ENCODE measurements at places on chromosomes 5 and 9. TPM values are rescaled to one million over a fixed set of nuclear protein-coding genes. Genes with fewer than 3 reads are reported as not detected.

The MFAP3 gene
- 65.2 TPM for total RNA-seq

The PHF2 gene
- total RNA-seq, result 13.4 TPM

The IL11RA gene
- total RNA-seq, result 8.2 TPM

The SPATA31A3 gene
- not detected for total RNA-seq

The KCNN2 gene
- 0.50 TPM for total RNA-seq

DNA sequence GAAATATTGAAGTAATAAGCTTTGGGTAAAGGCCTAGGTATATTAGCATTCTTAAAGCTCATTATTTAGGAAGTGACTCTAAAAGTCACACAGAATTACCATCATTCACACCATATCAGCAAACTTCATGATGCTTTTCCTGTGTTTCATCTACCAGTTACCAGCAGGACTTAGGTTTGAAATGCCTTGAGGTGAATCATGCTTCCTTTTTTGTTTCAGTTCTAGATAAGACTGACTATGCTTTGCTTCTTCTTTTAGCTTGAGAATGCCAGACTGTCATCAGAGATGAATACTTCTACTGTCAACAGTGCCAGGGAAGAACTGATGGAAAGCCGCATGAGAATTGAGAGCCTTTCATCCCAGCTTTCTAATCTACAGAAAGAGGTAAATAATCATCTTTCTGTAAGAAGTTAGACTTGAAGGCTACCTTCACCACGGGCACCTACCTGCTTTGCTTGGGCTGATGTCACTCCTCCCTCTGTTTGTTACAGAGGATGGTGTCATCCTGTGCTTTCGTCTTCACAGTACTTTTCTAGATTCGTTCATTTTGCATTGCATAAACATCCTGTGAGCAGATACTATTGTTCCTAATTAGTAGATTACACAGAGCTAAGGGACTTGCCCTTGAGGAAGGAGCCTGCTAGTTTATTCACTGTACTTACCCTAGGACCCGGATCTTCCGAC is 34.7 kb downstream of the LMNB1 start:
- no peaks in the 10 kb centered on the region for H3K36me3 ChIP-seq
- peaks cover 3% of the 10 kb centered on the region for H3K4me1 ChIP-seq
- H3K4me3 ChIP-seq, result no peak overlapping the region
- H3K27me3 ChIP-seq, result no peaks in the 10 kb centered on the region

- H3K36me3 ChIP-seq, result no peaks in the 10 kb centered on the region
- peaks cover 14% of the 10 kb centered on the region for H3K4me1 ChIP-seq
- no peaks in the 10 kb centered on the region for H3K27me3 ChIP-seq
- no peak overlapping the region for H3K27ac ChIP-seq
These were observed 351.8 kb downstream of the SPOCK1 start for GRCh38 chr5:137147346-137147745.

DNA sequence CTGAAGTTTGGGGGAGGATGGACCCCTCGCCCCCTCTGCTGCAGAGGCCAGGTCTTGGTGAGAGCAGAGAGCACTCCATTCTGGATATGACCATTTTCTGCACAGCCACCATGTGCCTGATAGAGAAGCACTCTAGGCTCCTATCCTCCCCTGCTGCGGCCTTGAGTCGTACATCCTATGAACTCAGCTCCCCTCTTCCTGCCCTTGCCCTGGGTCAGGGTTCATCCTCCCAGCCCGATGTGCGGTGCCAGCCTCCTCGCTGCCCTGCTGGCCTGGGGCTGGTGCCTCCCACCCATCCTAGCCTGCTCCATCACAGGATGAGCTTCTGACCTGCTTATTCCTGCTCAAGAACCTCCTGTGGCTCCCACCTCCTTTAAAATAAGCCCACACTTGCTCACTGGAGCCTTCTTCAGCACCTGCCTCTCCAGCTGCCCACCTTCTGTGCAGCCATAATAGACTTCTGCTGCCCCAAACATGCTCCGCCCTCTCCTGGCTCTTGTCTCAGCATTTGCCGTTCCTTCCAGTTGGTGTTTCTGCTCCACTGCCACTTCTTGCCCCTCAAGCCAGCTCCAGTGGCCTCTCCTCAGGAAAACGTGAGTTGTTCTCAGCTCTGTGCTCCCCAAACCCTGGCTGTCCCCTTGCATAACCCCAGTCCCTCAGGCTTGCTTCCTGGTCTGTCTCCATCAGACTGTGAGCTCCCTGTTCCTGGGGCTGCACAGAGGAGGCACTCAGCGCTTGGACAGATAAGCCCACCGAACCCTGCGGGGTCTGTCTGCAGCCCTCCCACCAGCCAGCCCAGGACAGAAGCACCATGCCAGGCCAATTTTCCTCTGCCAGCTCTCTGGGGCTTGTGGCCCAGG is 22.3 kb upstream of the TTLL11 start:
- no peaks in the 10 kb centered on the region for H3K4me1 ChIP-seq
- no peak overlapping the region for H3K4me3 ChIP-seq
- no peak for DNase-seq
- no peak overlapping the region for H3K27ac ChIP-seq
- H3K27me3 ChIP-seq, result peaks cover 16% of the 10 kb centered on the region

GRCh38 chr9:450057-450456 is 235.4 kb downstream of the DOCK8 start:
- H3K27me3 ChIP-seq, result no peaks in the 10 kb centered on the region
- no peaks in the 10 kb centered on the region for H3K4me1 ChIP-seq
- no peak overlapping the region for H3K4me3 ChIP-seq

DNA sequence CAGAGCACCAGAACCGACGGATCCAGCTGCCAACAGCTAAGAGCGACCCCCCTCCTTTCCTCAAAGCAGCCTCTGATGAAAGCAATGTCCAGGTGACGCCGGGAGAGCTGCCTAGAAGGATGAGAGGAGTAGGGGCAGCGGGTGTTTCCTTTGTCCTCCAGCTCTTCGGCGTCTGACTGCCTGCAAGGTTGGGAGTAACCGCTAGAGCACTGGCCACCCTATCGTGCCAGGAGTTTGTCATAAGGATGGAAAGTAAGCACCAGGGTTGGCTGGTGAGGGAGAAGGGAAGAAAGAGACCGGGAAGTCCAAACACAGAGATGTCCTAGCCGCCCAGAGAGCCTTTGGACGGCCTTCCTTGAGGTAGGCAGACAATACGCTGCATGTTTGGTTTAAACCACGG is 10.8 kb downstream of the MRPL36 start:
- DNase-seq, result no peak
- H3K27me3 ChIP-seq, result no peaks in the 10 kb centered on the region
- no peaks in the 10 kb centered on the region for H3K36me3 ChIP-seq
- H3K4me1 ChIP-seq, result peaks cover 18% of the 10 kb centered on the region

GRCh38 chr9:108650826-108651225 is 205.0 kb downstream of the ACTL7B start:
- DNase-seq, result no peak
- H3K4me3 ChIP-seq, result no peak overlapping the region
- H3K27me3 ChIP-seq, result no peaks in the 10 kb centered on the region
- no peaks in the 10 kb centered on the region for H3K4me1 ChIP-seq

- no peak overlapping the region for H3K27ac ChIP-seq
- no peaks in the 10 kb centered on the region for H3K27me3 ChIP-seq
- no peak overlapping the region for H3K4me3 ChIP-seq
These were observed 93.3 kb downstream of the RAPGEF6 start for GRCh38 chr5:131541762-131542161.

GRCh38 chr5:153784277-153784676 is 254.4 kb downstream of the FAM114A2 start:
- DNase-seq, result no peak
- H3K4me1 ChIP-seq, result no peaks in the 10 kb centered on the region
- H3K27ac ChIP-seq, result no peak overlapping the region
- no peak overlapping the region for H3K4me3 ChIP-seq
- H3K36me3 ChIP-seq, result no peaks in the 10 kb centered on the region

GRCh38 chr5:66224773-66225553 is 80.9 kb downstream of the SREK1 start:
- no peak overlapping the region for H3K4me3 ChIP-seq
- H3K27me3 ChIP-seq, result no peaks in the 10 kb centered on the region
- H3K27ac ChIP-seq, result no peak overlapping the region
- DNase-seq, result no peak
- no peaks in the 10 kb centered on the region for H3K4me1 ChIP-seq

- H3K27ac ChIP-seq, result no peak overlapping the region
- DNase-seq, result no peak
- no peaks in the 10 kb centered on the region for H3K4me1 ChIP-seq
- H3K27me3 ChIP-seq, result no peaks in the 10 kb centered on the region
- no peaks in the 10 kb centered on the region for H3K36me3 ChIP-seq
- no peak overlapping the region for H3K4me3 ChIP-seq
These were observed 23.6 kb downstream of the ATG10 start for GRCh38 chr5:81995407-81995806.

GRCh38 chr5:80369521-80369920 is 38.3 kb upstream of the ZFYVE16 start:
- H3K36me3 ChIP-seq, result no peaks in the 10 kb centered on the region
- no peak overlapping the region for H3K27ac ChIP-seq
- no peaks in the 10 kb centered on the region for H3K27me3 ChIP-seq

DNA sequence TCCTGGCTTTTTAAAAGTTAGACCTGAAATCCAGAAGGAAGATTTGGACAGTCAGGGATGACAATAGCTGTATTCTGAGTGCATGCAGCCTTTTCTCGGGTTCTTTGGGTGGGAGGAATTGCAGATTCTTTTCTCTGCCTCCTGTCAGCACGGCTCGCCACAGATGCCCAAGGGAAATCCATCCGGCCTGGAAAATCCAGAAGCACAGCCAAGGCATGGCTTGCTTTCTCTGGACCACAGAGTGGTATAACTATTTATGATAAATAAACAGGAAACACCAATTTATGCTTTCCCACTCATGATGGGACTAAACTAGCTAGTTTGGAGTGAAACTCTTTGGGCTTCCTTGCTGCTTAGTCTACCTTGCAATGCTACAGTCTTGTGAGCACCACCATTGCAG is 59.1 kb downstream of the C9orf152 start:
- no peak overlapping the region for H3K4me3 ChIP-seq
- DNase-seq, result no peak
- H3K27ac ChIP-seq, result peak overlapping the region; percentile 8
- H3K27me3 ChIP-seq, result no peaks in the 10 kb centered on the region
- H3K36me3 ChIP-seq, result peaks cover 2% of the 10 kb centered on the region

- no peak overlapping the region for H3K27ac ChIP-seq
- no peaks in the 10 kb centered on the region for H3K4me1 ChIP-seq
- H3K36me3 ChIP-seq, result peaks cover 10% of the 10 kb centered on the region
These were observed 69.7 kb downstream of the IARS1 start for GRCh38 chr9:92223758-92224157.

GRCh38 chr5:166561759-166562158 is 1729.7 kb upstream of the WWC1 start:
- no peaks in the 10 kb centered on the region for H3K27me3 ChIP-seq
- no peaks in the 10 kb centered on the region for H3K36me3 ChIP-seq
- no peak overlapping the region for H3K27ac ChIP-seq

DNA sequence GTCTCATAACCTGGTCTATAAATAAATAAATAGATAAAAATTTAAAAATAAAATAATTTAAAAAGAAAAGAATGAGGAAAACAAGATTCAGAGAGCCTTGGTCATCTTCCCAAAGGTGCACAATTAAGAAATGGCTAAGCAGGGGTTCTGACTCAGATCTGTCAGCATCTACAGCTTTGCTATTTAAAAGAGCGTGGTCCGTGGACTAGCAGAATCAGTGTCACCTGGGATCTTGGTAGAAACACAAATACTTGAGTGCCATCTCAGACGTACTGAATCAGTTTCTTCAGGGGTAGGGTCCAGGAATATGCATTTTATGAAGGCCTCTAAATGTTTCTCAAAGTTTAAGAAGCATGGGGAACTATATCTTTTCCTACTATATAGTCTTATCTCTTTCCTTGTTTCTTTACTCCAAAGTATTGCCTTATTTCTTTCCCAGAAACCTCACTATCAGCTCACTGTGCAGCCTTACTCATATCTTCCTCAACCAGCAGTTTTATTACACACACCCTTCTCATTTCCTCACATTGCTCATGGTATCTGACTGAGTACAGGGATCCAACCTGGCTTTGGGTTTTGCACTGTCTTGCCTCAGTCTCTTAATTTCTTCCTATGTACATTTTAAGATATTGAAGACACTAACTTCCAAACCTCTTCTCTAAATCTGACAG is 58.6 kb downstream of the TMC1 start:
- H3K36me3 ChIP-seq, result no peaks in the 10 kb centered on the region
- DNase-seq, result peak; percentile 29
- no peak overlapping the region for H3K4me3 ChIP-seq

DNA sequence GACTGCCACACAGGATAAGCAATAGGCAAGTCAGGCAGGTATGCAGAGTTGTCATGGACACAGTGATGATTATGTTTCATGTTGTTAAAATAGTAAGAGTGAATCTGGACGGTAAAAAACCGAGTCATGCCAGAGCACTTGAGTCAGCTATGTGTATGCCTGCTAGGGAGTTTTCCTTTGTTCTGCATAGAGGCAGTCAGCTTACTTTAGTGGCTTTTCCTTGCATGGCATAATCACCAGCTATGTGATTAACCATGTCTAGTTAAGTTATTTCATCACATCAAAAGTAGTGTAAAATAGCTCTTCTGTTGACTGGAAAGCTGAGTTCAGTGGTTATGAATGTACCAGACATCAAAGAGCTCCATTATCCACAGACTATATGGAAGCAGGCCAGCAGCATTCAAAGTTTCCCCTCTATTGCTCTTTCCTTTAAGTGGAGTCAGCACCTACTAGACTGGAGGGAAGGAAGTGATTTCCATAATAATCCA is 989.8 kb downstream of the TLE1 start:
- H3K27me3 ChIP-seq, result no peaks in the 10 kb centered on the region
- H3K4me1 ChIP-seq, result no peaks in the 10 kb centered on the region
- no peak overlapping the region for H3K4me3 ChIP-seq
- DNase-seq, result peak; percentile 98
- no peak overlapping the region for H3K27ac ChIP-seq

GRCh38 chr9:89418882-89419640 is 78.9 kb downstream of the SEMA4D start:
- DNase-seq, result no peak
- no peak overlapping the region for H3K4me3 ChIP-seq
- no peak overlapping the region for H3K27ac ChIP-seq
- H3K36me3 ChIP-seq, result no peaks in the 10 kb centered on the region

- DNase-seq, result no peak
- H3K36me3 ChIP-seq, result no peaks in the 10 kb centered on the region
- H3K4me1 ChIP-seq, result no peaks in the 10 kb centered on the region
- no peaks in the 10 kb centered on the region for H3K27me3 ChIP-seq
These were observed 41.8 kb downstream of the MUSK start for GRCh38 chr9:110710420-110710819.

GRCh38 chr5:98936948-98937715 is 8.3 kb upstream of the CHD1 start:
- peak; percentile 20 for DNase-seq
- peaks cover 5% of the 10 kb centered on the region for H3K4me1 ChIP-seq
- H3K4me3 ChIP-seq, result no peak overlapping the region

GRCh38 chr5:118987988-118988865 is at the start of gene DTWD2:
TSS of gene DTWD2 (minus strand) at chr5:118988547. CDS start at chr5:118988511, 36 bp downstream.
- H3K4me1 ChIP-seq, result peaks cover 5% of the 10 kb centered on the region
- DNase-seq, result peak; percentile 92
- no peaks in the 10 kb centered on the region for H3K27me3 ChIP-seq
- H3K36me3 ChIP-seq, result no peaks in the 10 kb centered on the region

- H3K4me3 ChIP-seq, result no peak overlapping the region
- no peak overlapping the region for H3K27ac ChIP-seq
- H3K4me1 ChIP-seq, result no peaks in the 10 kb centered on the region
- H3K36me3 ChIP-seq, result no peaks in the 10 kb centered on the region
These were observed 18.6 kb downstream of the HOMER1 start for GRCh38 chr5:79495311-79495710.
